Activated CD8-positive, alpha-beta memory T cell treated with anti-CD3 and anti-CD28 coated beads for 36 hours (primary cell): ENCODE measurements at places on chromosomes 12 and 14. TPM values are rescaled to one million over a fixed set of nuclear protein-coding genes. Genes with fewer than 3 reads are reported as not detected.

The MYF6 gene
- not detected for total RNA-seq

The KRT79 gene
- 0.23 TPM for total RNA-seq

The TXNRD1 gene
- total RNA-seq, result 120 TPM

The NRXN3 gene
- not detected for total RNA-seq

The TTC6 gene
- not detected for total RNA-seq

The TMEM132C gene
- not detected for total RNA-seq

The IL26 gene
- total RNA-seq, result 0.50 TPM

The ACOT4 gene
- total RNA-seq, result 4.0 TPM

The DIO2 gene
- total RNA-seq, result not detected

The SYT10 gene
- not detected for total RNA-seq

The CCDC175 gene
- not detected for total RNA-seq

The LRFN5 gene
- total RNA-seq, result not detected

The USP44 gene
- 11.5 TPM for total RNA-seq

The KRT8 gene
- not detected for total RNA-seq

The CCDC177 gene
- total RNA-seq, result 0.04 TPM

The CACNA2D4 gene
- 4.1 TPM for total RNA-seq

The SRRM4 gene
- not detected for total RNA-seq

The TAS2R10 gene
- not detected for total RNA-seq

The CD69 gene
- total RNA-seq, result 80.0 TPM

The ANO2 gene
- total RNA-seq, result not detected

The CLEC2A gene
- total RNA-seq, result not detected

The P3H3 gene
- 1.8 TPM for total RNA-seq

The VWF gene
- total RNA-seq, result 0.04 TPM

The SYCP3 gene
- total RNA-seq, result 0.17 TPM

The GPRC5A gene
- total RNA-seq, result not detected

The NDUFA12 gene
- 142 TPM for total RNA-seq

The PRKAG1 gene
- 69.4 TPM for total RNA-seq

The DHH gene
- total RNA-seq, result not detected

The SMOC1 gene
- not detected for total RNA-seq

The CLEC6A gene
- total RNA-seq, result not detected

The EPYC gene
- not detected for total RNA-seq

The SERPINA6 gene
- total RNA-seq, result not detected

The LRP1-AS gene
- total RNA-seq, result not detected

The LHX5 gene
- not detected for total RNA-seq

The CLEC2D gene
- total RNA-seq, result 254 TPM

The PARPBP gene
- 24.3 TPM for total RNA-seq

The CAPZA3 gene
- total RNA-seq, result not detected

The GPX2 gene
- not detected for total RNA-seq

The TPPP2 gene
- total RNA-seq, result not detected
